ENCODE measurements at places on chromosomes 3 and 15.

DNA sequence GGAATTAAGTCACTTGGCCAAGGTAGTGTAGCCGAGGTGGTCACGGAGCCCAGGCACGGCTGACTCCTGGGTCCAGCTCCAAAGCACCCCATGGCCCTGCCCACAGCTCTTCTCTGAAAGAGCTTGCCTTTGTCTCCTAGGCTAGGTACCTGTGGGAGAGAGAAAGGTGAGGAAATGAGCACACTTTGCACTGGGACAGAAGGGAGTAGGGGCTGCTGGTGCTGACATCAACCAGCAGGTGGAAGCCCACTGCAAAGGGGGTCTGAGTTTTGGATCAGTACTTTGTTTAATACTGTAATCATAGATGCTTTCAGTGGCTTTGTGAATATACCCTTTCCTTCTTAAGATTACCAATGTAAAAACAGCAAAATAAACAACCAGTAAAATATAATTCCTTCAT, 128.3 kb upstream of the EIF1B start:
- no peak for DNase-seq

DNA sequence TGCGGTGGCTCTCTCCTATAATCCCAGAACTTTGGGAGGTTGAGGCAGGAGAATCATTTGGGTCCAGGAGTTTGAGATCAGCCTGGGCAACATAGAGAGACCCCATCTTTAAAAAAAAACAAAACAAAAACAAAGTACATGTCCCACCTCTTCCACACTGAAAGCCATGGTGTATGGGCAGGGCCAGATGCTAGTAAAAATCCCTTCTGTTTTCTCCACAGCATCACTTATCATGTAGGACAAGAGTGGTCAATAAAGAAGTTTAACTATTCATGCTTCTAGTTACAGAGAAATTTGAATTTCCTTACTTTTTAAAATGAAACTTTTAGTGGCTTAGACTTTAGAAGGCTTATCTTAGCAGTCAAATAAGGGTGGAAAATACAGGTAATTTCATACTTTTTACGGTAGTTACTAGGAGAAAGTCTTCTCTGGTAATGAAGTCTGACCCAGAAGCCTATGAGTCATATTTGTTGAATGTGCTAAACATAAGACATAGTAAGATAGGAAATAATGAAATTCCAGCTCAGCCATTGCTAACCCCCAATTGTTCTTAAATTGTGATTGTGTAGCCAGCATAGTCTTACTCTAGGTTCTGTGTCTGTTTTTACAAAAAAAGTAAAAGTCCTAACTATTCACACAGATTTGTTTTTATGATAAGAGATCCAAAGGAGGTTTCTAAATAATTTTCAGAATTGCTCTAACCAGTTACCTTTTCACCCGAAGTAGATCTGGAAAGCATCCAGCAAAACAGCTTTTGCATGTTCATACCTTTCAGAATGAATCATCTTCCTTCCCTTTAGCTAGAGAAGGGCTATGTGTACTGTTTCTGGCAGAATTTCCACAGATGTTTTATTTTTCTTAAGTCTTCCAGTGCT, 16.4 kb upstream of the ZNF609 start:
- peak; percentile 69 for DNase-seq

DNA sequence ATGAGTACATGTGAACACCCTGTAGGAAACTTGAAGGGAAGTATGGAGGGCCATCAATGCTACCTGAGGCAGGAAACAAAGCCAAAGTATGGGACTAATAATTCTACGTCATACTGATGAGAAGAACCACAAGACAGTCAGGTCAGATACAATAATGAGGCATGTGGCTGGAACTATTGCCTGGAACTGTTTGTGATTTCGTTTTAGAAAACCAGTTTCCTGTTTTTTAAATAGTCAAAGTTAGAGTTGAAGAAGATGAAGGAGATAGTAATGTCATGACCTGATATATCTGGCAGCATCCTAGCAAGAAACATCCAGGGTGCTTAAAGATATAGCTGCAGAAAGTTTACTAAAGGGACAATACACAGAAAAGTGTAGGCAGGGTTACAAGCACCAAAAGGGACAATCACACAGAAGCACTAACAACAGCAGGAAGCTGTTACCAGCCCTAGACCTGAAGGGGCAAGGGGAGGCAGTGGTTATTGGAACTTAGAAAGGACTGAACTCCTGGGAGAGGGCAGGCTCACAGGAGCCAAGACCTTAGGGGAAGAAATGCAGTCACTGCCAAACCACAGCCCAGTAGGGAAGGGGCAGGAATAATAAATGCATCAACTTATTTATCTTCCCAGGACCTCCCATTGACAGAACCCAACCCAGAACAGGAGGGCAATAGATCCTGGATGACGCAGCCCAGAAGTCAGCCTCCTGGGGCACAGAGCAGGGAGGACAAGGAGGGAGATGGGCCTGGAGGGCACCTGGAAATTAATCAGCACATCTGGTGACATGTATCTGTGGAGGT, 302.1 kb upstream of the STT3B start:
- DNase-seq: no peak

GRCh38 chr3:144332868-144333267, 361.2 kb downstream of the DIPK2A start:
- DNase-seq: no peak

DNA sequence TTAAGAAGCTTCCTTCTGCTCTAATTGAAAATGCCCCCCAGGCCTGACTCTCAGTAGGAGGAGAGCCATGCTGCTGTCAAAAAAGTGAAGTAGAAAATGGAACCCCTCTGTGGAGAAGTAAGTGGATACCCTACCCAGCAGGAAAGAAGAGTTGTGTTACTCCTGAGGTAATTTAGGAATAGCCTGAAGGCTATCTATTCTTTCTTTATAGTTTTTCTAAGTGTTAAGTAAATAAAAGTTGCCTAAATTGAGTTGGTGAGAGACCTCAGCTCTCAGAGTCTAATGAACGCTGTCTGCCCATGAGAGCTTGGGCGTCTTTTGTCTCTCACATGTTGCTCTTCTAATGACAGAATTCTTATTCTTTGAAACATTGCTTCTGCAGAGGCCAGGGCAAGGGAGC, 116.2 kb downstream of the NSUN3 start:
- DNase-seq: no peak

DNA sequence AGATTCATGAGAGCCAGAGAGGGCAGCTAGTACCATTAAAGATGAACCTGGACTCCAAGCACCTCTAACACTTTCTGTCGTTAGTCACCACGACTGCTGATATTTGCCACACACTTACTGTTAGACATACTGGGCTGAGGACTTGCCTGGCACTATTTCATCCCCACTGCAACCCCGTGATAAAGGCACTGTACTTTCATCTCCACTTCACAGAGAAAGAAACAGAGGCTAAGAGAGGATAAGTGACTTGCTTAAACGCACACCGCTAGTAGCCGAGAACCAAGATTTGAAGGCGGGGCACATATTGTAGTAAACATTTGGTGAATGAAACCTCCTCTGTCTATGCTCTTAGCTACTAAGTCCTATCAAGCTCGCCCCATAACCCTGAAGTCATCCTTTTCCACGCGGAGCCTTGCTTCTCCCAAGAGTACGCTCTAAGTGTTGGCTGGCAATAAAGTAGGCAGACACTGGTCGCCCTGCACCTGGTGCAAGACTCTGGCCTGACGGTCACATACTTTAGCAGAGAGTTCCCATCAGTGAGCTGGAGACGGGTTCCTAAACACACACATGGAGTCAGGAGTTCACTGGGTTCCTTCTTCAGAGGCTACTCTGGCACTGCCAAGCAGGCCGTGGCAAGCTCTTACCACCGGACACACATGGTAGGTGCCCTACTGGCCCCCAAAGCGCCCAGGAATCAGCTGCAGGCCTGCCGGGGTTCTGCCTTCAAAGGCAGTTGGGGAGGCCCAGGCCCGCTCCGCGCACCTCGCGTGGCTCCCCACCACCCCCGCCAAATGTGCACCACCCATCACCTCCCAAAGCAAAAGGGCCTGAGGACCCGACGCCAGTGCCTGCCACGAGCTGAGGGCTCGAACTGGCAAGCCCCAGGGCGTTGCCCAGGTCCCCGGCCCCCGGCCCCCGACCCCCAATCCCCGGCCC, 951 bp downstream of the POMGNT2 start:
- DNase-seq: no peak

DNA sequence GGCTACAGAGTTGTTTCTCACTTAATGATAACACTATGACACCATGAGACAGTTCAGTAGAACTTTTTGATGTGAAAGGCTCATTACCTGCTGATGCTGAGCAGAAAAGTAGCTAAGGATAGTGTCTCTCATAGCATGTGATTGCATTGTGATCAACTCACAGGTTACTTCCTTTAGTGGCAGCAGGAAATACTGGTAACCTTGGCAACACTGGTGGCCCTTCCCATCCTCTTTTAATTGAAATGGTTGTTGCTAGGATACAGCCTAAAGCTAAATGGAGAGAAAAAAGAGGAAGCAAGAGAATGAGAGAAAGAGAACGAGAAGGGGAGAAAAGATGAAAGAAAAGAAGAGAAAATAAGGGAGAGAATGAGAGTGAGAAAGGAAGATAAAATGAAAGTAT, 204.7 kb upstream of the GAP43 start:
- no peak for DNase-seq

- DNase-seq: peak; percentile 57
These were observed 45.9 kb downstream of the SUMF1 start for GRCh38 chr3:4421121-4421520.

GRCh38 chr15:63891768-63892133, 58.0 kb upstream of the HERC1 start:
- no peak for DNase-seq

- DNase-seq: peak; percentile 67
These were observed 19.7 kb downstream of the STARD5 start for GRCh38 chr15:81304226-81304625.

DNA sequence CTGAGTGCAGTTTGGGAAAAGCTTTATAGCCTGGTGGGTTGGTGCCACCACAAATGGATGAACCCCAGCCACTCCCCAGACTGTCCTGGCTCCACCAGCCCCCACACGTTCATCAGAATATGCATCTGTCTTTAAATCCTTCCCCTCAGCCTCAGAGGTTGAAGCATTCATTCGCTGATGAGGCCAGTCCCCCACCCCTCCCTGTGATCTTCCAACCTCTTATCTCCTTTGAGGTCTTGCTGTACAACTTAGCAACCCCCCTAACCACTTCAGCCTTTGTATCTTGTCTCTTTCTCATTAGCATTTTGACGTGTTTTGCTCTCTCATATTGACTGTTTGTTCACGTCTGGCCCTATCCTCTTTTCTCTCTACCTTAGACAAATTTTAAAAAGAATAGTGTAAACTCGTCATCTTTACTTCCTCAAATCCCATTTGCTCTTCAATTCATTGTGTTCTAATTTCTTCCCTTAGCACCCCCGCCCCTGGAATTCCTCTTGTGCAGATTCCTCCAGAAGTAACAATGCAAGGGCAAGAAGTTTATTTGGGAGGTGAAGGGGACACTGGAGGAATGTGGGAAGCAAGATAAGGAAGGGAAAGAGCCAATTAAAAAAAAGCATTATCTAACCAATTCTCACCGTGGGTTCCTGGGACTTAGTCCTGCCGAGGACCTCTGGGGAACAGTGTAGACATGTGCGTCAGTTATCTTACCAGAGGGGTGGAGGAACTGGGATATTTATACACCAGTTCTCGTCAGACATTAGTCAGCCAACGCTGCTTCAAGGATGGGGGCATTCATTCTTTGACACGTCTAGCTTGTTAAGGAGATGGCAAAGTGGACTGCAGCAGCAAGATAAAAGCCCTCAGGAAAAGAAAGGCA, 38.6 kb downstream of the MOBP start:
- no peak for DNase-seq

DNA sequence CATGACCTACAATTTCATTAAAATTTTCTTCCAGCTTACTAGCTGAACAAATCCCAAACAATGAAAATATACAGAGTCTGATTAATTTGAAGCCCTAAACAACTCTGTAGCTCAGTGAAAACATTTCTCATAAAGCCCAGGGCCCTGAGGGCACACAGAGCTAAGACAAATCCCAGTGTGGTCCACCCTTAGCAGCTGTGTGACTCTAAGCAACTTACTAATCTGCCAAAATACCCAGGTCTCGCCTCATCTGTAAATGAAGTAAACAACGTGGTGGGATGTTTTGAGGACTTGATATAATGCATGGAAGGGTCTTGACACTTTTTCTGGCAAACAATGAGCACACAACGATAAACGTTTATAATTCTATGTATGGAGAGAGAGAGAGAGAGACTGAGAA, 158.4 kb downstream of the FHIT start:
- no peak for DNase-seq

DNA sequence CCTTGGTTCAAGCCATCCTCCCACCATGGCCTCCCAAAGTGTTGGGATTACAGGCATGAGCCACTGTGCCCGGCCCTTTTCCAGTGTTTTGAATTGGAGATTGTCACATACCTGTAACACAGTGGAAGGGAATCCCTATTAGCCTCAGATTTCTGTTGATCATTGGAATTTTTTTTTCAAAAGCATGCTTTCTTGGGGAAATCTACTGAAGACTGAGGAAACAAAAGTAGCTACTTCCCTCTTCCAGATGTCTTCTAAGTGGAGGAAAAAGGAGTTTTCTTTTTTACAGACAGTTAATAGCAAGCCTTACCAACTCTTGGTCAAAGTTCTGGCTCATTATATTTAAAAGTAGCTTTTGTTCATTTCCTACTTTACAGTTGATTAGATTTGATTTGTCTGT, 33.7 kb downstream of the CHD2 start:
- no peak for DNase-seq

GRCh38 chr3:129620828-129621559, 14.5 kb upstream of the PLXND1 start:
- no peak for DNase-seq

DNA sequence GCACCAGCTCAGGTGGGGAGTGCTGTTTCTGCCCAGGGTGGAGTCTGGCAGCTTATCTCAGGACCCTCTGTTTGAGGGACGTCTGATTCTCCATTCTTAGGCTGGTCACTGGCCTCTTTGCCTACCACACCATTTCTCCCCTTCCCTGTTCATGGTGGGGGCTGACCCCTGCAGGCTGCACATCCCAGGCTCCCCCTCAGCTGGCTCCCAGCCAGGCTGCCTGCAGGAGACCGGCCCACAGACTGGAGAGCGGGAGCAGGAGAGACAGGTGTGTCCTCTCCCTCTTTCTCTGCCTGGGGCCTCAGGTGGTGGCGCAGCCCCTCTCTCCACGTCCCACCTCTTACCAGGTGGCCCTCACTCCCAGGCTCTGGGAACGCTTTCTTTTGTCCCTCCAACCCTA, 60.8 kb downstream of the RAB11A start:
- no peak for DNase-seq

All from AG08395 (cell line).